A549 treated with AZD2906 at 1 μM for 4 hours (cell line): ENCODE measurements at places on chromosomes 1 and 21. TPM values are rescaled to one million over a fixed set of nuclear protein-coding genes. Genes with fewer than 3 reads are reported as not detected.

The RNF11 gene
- total RNA-seq: 19.6 to 35.6 TPM (median 25.4 TPM) in 5 replicates

The NCDN gene
- 13.7 to 19.1 TPM (median 17.7 TPM) in 5 replicates for total RNA-seq

The TMEM81 gene
- 1.3 to 2.3 TPM (median 2.0 TPM) in 5 replicates for total RNA-seq

The LRRC7 gene
- total RNA-seq: not detected in 5 replicates

The ITSN1 gene
- total RNA-seq: 18.8 to 25.2 TPM (median 20.8 TPM) in 5 replicates

The SPRR2F gene
- not detected in 5 replicates for total RNA-seq

The C1orf53 gene
- total RNA-seq: 4.5 to 8.5 TPM (median 6.8 TPM) in 5 replicates

The TIAM1 gene
- total RNA-seq: 0.44 to 1.0 TPM (median 0.67 TPM) in 5 replicates

The CCDC27 gene
- not detected in 5 replicates for total RNA-seq

The TMEM69 gene
- 17.2 to 19.6 TPM (median 19.3 TPM) in 5 replicates for total RNA-seq

The CELA3B gene
- total RNA-seq: not detected in 5 replicates

The IVL gene
- total RNA-seq: 0.06 to 0.18 TPM (median 0.11 TPM) in 4 of 5 replicates, not detected in the other
